Activated T-cell treated with anti-CD3 and anti-CD28 coated beads, Interleukin-2, amount 50 U/mL, for 72 hours (primary cell): ENCODE measurements at places on chromosomes 7 and 10. TPM values are rescaled to one million over a fixed set of nuclear protein-coding genes. Genes with fewer than 3 reads are reported as not detected.

GRCh38 chr7:5633161-5634106 is 148.0 kb downstream of the RNF216 start:
- H3K4me1 ChIP-seq, result peaks cover 35% of the 10 kb centered on the region
- H3K27me3 ChIP-seq, result no peaks in the 10 kb centered on the region
- H3K36me3 ChIP-seq, result peaks cover 3% of the 10 kb centered on the region
- no peak overlapping the region for H3K4me3 ChIP-seq

DNA sequence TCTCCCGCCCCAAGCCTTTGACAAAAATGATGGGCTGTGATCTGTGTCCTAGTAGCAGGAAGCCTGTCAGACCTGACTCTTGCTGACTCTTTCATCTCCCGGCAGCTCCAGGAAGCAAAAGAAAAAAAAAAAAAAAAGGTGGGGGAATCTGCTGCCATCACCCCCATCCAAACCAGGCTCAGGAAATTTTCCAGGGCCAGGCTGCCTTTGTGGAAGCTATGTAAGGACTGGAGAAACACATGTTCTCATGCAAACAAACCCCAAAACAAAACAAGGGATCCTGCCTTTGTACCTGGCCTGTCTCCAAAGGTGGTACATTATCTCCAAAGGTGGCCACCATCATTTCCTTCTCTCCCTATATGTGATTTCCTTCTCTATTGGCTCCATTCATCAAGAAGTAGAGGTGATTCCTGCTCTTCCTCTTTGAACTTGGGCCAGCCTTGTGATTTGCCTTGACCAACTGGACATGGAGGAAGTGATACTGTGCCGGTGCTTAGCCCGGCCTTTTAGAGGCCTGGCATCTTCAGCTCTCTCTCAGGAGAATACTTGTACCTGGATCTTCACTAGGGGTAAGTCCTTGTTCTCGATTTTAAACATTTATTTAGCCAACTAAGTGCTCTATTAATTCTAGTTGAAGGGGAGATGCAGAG is 192.2 kb upstream of the SVIL start:
- H3K36me3 ChIP-seq, result peaks cover 2% of the 10 kb centered on the region
- no peak for DNase-seq

GRCh38 chr7:42053834-42054233 is 183.2 kb downstream of the GLI3 start:
- H3K27ac ChIP-seq, result no peak overlapping the region
- no peaks in the 10 kb centered on the region for H3K36me3 ChIP-seq
- no peak for DNase-seq
- H3K27me3 ChIP-seq, result peaks cover 7% of the 10 kb centered on the region

DNA sequence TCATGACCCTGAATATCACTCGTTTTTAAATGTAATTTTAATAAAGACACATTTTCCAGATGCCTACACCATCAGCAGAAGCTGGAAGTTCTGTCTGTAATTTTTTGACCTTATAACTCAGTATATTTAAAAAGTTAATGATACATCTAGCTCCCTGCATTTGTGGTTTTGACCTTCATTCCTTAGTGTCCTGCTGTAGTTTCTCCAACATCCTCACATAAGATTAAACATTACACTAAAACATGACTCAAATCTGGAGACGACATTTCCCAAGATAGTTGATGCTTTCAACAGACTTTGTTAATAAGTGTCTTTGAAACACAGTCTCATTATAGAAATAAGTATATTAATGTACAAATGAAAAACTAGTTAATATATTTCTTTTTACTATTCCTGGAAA is 363.1 kb downstream of the POM121L12 start:
- H3K4me3 ChIP-seq, result no peak overlapping the region
- H3K27me3 ChIP-seq, result no peaks in the 10 kb centered on the region
- no peaks in the 10 kb centered on the region for H3K36me3 ChIP-seq
- DNase-seq, result no peak

DNA sequence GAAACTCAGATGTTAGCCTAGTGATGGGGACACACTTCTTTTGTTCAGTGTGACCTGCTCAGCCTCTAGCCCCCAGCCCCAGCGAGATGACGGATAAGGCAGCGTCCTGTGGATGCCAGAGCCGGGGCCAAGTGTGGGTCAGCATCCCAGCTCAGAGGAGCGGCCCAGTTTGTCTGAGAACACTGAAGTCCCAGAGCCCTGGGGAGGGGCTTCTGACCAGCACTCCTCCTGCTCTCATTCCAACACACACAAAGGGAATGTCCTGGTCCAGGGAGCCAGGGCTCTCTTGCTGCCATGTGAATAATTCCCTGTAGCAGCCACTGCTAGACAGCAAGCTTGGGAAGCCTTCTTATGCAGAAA is 4.5 kb upstream of the ATP6V0E2 start:
- DNase-seq, result no peak
- peak overlapping the region; percentile 65 for H3K4me3 ChIP-seq
- peaks cover 84% of the 10 kb centered on the region for H3K4me1 ChIP-seq

GRCh38 chr10:101775273-101776160 is at the start of gene FGF8:
TSS of gene FGF8 (minus strand) at chr10:101776114. CDS start at chr10:101775900, 214 bp downstream.
- no peak for DNase-seq
- H3K36me3 ChIP-seq, result peaks cover 6% of the 10 kb centered on the region
- H3K27me3 ChIP-seq, result peaks cover 68% of the 10 kb centered on the region
- peaks cover 33% of the 10 kb centered on the region for H3K4me1 ChIP-seq

DNA sequence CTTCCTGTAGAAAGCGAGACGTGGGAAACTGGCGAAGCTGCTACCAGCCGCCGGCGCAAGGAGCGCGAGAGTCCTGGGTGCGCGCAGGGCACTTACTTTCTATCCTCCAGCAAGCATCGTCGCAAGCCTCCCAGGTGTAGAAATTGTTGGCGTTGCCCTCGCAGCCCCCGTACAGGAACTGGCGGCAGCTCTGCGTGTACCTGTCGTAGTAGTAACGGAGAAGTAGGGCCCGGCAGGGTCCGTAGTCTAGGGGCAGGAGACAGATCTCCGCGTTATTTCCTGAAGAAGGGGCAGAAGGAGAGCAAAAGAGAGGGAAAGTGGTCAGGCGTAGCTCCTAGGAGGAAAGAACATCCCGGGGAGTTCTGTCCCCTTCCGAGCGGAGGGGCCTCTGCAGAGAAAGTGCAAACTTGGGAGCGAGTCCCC is 501 bp downstream of the TFPI2 start:
- no peaks in the 10 kb centered on the region for H3K36me3 ChIP-seq
- H3K27me3 ChIP-seq, result peaks cover 60% of the 10 kb centered on the region
- peaks cover 9% of the 10 kb centered on the region for H3K4me1 ChIP-seq
- DNase-seq, result peak; percentile 4

GRCh38 chr7:28533731-28534531 is 121.6 kb downstream of the CREB5 start:
- H3K4me1 ChIP-seq, result no peaks in the 10 kb centered on the region
- DNase-seq, result no peak
- no peak overlapping the region for H3K4me3 ChIP-seq
- no peak overlapping the region for H3K27ac ChIP-seq

- no peak for DNase-seq
- no peaks in the 10 kb centered on the region for H3K4me1 ChIP-seq
- no peaks in the 10 kb centered on the region for H3K27me3 ChIP-seq
- no peaks in the 10 kb centered on the region for H3K36me3 ChIP-seq
Measured at GRCh38 chr10:81179805-81180452, 642.2 kb downstream of the SH2D4B start.

The FAS gene
- 138 TPM for total RNA-seq

The MNX1 gene
- 0.39 TPM for total RNA-seq

The GPR141 gene
- total RNA-seq, result not detected

The CPXM2 gene
- not detected for total RNA-seq

The ECHDC3 gene
- total RNA-seq, result 4.2 TPM
